ENCODE measurements at places on chromosomes 3 and 15. TPM values are rescaled to one million over a fixed set of nuclear protein-coding genes. Genes with fewer than 3 reads are reported as not detected.

DNA sequence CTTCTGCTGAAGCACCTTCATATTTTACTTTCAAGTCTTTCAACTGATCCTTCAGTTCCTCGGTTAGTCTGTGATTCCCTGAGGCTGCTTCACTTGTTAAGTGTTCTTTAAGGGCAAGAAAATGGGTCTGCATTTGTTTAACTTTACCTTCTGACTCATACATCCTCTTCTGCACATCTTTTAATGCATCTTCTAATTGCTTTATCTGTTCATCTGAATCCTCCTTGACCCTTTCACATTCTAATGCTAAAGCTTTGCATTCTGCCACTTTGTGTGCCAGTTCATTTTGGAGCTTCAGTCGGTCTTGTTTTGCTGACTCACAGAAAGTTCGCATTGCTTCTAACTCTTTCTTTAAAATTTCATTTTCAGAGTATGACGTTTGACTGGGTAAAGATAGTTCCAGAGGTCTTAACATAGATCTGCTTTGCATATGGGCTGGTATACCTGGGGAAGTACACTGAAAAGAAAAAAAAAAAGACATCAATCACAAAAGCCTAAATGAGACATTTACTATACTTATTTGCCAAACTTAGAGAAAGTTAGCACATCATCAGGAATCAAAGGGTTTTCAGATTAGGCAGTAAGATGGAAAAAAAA, 94.3 kb downstream of the UACA start:
- no peak for DNase-seq

GRCh38 chr3:42120866-42121265, 29.7 kb downstream of the TRAK1 start:
- DNase-seq: peak; percentile 33

DNA sequence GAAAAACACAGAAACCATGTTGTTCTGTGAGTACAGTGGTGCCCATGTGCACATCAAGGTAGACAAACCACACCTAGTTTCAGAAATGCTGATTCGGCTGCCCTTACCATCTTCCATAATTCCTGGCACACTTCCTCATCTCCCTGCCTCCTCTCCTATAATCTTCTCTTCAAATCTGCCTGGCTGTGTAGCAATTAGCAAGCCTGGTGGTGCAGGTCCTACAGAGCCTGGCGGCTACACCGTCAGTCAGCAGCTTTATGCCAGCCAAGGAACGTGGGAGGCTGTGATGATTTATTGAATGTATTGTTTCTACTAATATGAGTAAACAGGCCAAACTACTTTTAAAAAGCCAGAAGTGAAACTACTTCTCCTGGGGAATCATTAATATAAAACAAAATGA, 106.8 kb downstream of the SEMA6D start:
- no peak for DNase-seq

DNA sequence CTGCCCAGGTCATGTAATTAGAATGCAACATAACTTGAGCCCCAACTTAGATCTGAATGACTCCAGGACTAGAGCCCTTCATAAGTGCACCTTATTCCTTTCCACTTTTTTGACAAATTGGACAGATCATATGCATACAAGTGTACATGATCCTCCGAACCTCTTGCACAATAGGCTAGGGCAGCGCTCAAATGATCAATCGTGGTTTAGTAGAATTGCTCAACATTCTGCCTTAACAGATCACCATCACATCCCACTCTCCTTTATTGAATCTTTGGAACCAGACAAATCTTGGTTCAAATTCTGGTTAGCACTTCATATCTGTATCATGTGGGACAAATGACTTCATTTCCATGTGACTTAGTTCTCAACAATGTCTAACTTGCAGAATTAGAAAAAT, 106.8 kb upstream of the CDIN1 start:
- DNase-seq: peak; percentile 35

DNA sequence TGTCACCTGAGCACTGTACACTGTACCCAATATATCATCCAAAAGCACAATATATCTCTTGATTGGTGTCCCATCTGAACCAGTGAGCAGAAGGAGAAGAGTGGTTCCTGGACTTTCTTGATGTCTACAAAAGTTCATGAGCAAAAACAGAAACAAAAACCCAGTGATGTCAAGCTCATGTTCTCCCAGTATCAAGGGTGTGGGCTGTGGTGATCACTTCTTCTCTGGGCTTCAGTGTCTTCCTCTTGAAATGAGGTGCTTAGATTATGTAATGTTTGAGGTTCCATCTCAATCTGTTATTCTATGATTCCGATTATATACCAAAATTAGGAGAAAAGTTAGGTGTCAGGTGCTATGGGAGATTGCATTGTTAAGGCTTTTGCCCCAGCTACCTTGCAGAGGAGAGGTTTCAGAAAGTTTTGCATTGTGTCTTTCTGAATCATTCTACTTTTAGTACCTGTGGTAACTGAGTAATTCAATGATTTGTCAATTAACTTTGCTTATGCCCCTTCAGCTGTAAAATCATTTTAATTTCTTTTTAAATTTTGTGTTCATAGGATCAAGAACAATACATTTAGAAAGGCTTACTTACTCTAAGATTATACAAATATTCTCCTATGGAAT, 122.0 kb upstream of the EOMES start:
- no peak for DNase-seq

- no peak for DNase-seq
Measured at GRCh38 chr3:52693071-52693470, 7.2 kb downstream of the GNL3 start.

GRCh38 chr15:99371180-99372103, 120.2 kb downstream of the LRRC28 start:
- DNase-seq: peak; percentile 23

DNA sequence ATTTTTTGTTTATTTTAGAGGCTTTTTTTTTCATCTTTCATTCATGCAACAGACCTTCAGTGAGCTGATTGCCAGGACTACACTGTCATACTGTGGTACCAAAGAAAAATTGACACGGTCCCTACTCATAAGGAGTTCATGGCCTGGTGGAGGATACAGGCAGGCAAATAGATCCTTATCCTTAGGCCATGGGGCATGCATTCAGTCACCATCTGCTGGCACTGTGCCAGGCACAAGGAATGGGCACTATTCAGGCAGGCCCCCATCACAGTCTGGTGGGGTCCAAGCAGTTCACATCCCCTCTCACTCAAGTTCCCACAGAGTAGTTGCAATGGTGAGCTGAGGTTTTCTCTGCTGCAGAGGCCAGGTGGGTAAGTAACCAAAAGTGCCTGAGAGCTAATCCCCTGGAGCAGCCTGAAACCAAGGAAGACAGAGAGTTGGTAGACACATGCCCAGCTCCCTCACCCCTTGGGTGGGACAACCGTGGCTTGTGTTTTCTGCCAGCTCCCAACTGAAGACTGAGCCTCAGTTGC, 17.3 kb downstream of the CISH start:
- DNase-seq: no peak

DNA sequence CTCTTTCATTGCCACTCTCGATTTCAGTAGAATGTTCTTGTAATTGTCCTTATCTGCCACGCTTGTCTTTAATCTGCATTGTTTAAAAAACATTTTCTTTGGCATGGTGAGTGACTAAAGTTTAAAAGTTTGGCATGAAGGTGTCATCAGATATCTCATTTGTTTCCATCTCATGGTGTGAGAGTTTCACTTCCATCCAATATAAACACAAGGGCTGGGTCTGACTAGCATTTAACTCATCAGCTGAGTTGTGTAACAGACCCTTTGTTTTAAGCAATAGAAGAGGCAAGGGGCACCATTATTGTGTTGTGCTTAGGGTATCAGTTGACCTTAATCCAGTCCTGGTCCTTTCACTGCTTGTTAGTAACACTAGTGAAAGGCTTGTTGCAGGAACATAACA, 49.9 kb upstream of the IL12A start:
- peak; percentile 58 for DNase-seq

GRCh38 chr15:88454867-88455810, 12.0 kb downstream of the MRPL46 start:
- DNase-seq: peak; percentile 69

GRCh38 chr3:9349321-9350117, 13.3 kb upstream of the THUMPD3 start:
- DNase-seq: peak; percentile 92

- no peak for DNase-seq
Measured at GRCh38 chr15:74768099-74768770, 13.6 kb upstream of the CSK start.

DNA sequence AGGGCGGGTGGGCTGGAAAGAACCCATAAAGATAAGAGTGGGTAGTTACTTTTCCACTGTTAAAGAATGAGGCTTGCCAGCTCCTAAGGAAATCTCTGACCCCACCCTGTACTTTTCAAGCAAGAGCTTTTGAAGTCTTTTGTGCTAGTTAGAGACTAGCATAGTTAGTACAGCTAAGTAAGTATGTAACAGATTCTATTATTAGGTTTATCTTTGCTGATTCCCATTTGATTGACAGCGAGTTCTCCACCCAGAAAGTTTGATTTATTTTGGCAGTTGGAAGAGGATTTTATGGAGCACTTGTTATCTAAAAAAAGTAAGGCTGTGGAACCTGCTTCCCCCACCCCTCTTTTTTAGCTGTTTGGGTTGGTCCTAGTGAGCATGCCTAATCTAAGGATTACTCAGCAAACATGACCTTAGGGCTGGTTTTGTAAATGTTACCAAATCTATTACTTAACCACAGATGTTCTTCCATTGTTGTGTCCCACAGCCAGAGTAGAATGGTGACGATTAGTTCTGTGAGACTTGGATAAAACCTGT, 57.6 kb downstream of the FNDC3B start:
- peak; percentile 75 for DNase-seq

- peak; percentile 52 for DNase-seq
Measured at GRCh38 chr3:115040673-115041286, 106.3 kb downstream of the ZBTB20 start.

DNA sequence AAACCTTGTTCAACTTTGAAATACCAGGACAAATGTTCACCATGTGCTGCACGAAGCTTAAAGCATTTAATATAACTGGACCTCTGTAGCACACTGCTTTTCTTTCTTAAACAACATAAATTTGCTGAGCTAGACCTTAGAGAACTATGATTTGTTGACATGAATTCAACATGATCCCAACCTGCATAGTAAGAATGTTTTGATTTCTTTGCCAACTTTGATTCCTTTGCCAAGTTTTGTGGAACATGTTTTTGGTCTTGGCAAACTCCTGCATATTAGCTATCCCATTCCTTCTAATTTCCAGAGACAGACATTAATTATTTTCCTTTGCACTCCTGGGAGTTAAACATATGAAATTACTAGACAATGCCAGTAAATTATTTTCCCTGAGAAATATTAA, 197.2 kb upstream of the RBMS3 start:
- no peak for DNase-seq

- peak; percentile 10 for DNase-seq
Measured at GRCh38 chr3:111301238-111301798, 229.7 kb downstream of the NECTIN3 start.

DNA sequence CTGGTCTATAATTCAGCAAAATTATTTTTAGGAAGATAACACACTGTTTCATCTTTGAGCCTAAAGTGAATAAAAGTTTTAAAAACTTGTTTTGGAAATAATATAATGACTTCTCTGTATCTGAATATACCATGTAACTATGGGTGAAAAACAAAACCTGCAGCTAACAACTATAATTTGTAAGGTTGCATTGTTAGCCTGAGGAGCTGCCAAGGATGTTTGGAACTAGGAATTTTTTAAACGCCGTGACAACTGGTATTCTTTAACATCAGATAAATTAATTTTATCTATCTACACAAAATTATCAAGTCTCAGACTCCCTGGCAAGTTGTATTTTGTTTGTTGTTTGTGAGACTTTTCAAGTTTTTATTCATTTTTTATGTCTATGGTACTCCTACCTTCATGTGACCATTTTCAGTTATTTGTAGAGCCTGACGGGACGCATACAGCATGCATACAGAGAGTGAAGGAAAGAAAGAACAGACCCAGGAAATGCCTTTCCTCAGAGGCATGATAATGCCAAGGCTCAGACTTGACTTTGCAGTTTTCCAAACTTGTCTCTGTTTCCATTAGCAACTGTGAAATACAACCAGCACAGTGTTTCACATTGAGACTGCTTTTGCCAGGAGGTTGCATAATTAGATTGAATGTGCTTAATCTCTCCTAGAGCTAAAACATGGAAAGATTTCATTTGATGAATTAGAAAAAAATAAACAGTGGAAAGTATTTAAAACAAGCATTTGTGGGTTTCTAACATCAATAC, 60.8 kb upstream of the ARHGEF26 start:
- DNase-seq: peak; percentile 25

- peak; percentile 35 for DNase-seq
Measured at GRCh38 chr3:66464512-66464894, 36.3 kb downstream of the LRIG1 start.

- DNase-seq: no peak
Measured at GRCh38 chr3:180306155-180306554, 269.4 kb upstream of the PEX5L start.

DNA sequence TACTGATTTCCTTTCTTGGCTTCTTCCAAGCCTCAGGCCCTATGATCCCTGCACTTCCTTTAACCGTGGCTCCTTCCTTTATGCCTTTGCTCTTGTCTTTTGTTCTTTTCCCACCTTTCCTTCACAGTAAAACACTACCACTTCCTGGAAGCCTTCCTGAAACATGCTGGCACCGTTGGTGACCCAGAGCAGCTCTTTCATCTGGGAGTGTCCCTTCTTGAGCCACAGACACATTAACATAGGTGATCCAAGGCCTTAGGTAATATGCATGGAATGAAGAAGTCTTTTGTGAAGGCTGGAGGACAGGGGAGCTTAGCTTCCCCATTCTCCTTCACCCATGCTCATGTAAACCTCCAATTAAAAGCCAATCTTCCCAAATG, 39.4 kb downstream of the AMOTL2 start:
- DNase-seq: no peak

Gene NEO1
- 16.3 TPM for total RNA-seq

Gene EPM2AIP1
- total RNA-seq: 13.4 TPM

Gene KCNMB3
- 0.72 TPM for total RNA-seq

Gene PEAK1
- total RNA-seq: 43.9 TPM

Gene ITIH1
- total RNA-seq: not detected

Gene PRR20G
- total RNA-seq: not detected

Gene TYRO3
- 10.6 TPM for total RNA-seq

Gene ROPN1
- total RNA-seq: not detected

Gene SNTN
- not detected for total RNA-seq

Gene PTX3
- 96.7 TPM for total RNA-seq

Gene NSUN3
- 11.1 TPM for total RNA-seq

Gene PLA2G4D
- total RNA-seq: not detected

Gene FAM107A
- total RNA-seq: not detected

Gene AMIGO3
- total RNA-seq: not detected

Gene RAB43
- total RNA-seq: 9.2 TPM

Gene CAV3
- total RNA-seq: 0.36 TPM
